ENCODE measurements at places on chromosomes 1 and 21.

GRCh38 chr1:51247499-51247898 is 11.4 kb downstream of the RNF11 start:
- DNase-seq: no peak

DNA sequence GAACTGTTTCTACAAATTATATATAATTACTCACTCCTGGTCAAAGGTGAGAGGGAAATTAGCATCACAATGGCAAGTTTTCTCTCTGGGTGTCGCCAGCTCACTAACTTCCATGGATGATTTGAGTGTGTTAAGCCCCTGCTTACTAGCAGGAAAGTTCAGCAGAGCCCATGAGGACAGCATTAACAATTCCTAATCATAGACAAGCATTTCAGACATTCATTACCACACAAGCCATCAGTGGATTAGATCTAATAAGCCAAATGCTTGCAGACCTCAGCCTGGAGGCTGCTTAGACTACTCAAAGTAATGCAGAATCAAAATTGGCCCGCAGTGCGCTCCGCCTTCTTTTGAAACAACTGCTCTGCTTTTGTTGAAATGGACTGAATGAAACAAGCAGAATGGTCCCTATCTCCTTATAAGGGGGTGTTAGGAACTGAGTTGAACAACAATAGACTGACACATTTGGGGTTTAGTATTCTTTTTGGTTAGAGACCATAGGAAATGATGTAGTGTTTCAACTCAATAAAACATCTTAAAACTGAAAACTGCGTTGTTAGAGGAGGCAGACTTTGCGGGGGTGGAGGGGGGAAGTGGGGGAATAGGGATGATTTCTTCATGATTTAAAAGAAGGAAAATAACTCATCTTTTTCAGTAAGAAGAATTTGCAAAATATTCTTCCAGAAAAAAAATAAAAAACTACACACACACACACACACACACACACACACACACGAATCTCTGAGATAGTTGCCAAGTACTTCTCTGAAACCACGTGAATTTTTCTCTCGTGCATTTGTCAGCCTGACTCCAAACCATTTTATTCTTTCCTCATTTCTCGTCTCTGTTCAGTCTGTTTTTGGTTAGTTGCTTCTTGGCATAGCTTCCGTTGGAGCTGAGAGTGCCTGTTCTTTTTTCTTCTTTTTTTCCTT is 54.6 kb downstream of the GORAB start:
- DNase-seq: no peak

DNA sequence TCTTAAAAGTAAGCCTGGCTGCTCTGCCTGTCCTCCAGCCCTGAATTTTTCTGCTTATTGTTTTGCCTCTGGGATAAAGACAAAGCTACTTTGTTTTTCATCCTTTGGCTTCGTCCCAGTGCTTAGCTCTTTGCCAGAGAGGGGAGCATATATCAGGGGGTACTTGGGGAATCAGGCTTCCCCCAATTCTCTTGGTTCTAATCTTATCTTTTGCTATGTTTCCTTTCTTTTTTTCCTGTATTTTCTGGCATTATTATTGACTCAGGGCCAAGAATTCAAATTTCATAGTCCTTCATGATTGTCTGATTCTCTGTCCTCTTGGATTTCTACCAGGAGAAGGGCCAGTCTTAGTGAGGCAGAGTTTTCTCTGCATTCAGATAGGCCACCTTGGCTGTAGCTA is 51.2 kb downstream of the GIPC2 start:
- DNase-seq: no peak

DNA sequence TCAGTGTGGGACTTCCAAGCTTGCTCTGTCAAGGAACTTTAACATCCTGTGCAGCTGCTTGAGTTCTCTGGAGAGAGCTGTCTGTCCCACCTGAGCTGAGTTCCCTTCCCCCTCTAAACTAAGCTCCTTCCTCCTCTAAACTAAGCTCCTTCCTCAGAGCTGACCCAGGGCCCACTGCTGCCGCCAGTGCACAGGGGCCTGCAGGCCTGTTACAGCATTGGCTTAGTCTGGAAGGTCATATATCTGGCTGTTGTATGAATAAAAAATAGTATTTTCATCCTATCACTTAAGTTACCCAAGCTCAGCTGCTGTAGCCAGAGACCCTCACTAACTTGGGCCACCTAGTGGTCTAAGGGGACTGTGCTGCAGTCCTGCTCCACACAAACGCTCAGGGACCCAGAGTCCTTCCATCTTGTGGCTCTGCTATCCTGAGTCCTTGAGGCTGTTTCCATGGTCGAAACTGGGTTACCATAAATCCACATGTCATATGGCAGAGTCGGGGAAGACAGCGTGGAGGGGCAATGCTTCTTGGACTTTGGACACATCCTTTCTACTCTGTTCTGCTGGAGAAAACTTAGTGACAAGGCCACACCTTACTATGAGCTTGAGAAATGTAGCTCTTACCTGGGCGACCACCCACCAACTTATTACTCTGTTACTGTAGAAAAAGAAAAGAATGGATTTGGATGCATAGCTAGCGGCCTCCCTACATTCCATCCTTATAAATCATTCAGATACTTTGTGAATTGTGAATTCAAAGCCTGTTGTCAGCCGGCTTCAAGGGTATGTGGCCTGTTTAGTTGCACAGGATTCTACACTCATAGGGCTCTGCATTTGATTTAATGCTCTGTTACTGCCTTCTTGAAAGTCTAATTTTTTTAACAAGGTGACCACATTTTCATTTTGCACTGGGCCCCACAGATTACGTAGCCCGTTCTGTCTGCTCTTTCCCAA is 71.4 kb upstream of the GCLM start:
- no peak for DNase-seq

DNA sequence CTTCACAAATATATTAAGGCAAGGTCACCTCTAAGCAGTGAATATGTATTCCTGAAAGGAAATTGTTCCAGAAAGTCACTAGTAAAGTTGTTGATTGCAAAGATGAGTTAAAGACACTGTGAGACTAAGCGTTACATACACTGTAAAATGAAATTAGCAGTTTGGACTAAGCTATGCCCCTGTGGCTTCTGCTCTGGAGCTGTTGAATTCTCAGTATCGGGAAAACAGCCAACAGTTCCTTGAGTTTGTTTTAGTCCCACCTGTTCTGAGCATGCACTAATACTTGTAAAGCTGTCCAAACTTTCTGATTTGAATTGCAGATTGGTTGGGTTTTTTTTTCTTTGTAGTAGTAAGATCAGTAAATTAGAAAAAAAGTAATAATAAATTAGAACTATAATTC is 21.0 kb downstream of the ANGPTL1 start:
- DNase-seq: no peak

- DNase-seq: no peak
Measured at GRCh38 chr1:183101841-183102276, 78.6 kb downstream of the LAMC1 start.
